ENCODE measurements at places on chromosomes 6 and 20. TPM values are rescaled to one million over a fixed set of nuclear protein-coding genes. Genes with fewer than 3 reads are reported as not detected.

The UBE3D gene
- total RNA-seq: 20.8 TPM

The HLA-DQB1 gene
- total RNA-seq: 11.1 TPM

The VWA7 gene
- 0.81 TPM for total RNA-seq

The FUT9 gene
- total RNA-seq: 1.5 TPM

GRCh38 chr6:6863970-6864639 lies 243.7 kb upstream of the RREB1 start:
- no peak for DNase-seq

DNA sequence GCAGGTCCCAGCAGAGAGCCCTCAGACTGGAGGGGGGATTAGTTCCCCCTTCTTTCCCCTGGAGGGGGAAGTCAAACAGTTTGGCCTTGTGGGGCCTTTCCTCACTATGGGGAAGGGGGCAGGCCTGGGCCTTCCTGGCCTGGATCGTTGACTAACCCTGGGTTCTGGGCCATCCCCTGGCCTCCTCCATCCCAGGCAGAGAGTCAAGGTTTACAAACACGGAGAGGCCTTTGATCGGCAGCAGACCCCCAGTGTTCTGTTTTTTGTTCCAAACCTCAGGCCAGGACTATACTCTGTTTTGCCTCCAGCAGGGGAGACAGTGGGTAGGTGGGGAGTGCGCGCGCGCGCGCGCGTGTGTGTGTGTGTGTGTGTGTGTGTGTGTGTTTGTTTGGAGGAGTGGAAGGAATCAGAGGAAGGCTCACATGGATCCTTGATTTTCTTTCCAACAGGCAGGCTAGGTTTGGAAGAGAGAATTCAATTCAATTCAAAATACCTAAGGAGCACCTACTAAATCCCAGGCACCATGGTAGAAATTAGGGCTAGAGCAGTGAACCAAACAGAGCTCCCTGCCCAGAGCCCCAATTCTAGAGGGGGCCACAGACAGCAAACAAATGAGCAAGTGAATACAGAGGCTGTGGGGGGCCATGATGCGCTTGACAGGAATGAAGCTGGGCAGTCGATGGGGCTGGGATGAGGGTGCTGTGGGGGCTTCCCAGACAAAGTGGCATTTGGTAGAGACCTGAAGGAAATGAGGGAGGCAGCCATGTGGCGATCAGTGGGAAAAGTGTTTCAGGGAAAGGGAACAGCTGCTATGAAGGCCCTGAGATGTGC lies 14.8 kb downstream of the TP53RK start:
- peak; percentile 57 for DNase-seq

DNA sequence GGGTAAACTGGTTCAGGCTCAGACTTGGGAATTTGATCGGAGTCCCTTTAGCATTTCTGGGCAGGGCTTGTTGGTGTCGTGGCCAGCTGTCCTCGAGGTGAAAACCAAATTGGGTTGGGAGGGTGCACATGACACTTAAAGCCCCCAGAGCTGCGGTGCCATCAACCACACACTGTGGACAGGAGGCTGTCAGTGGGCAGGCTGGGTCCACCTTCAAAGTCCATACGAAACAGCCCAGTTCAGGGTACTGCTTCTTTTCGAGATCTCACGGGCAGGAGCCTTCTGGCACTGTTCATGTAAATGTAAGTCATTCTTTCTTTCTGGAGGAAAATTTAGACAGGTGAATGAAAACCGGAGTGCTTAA lies 7.0 kb downstream of the SYNJ2 start:
- DNase-seq: no peak

DNA sequence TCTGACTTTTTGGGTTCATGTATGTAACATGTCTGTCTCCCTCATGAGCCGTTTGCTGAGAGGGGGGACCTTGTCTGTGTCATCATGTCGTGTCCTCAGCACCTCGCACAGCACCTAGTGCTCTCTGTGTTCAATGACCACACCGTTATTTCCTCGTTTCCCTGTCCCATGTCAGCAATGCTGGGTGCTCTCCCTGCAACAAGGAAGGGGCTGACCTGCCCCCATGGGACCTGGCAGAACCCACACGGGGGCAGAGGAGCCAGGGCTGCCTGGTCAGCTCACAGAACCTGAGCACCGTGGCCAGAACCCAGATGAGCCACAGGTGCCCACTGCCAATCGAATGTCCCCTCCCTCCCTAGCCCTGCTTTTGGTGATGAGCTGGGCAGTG lies 7.3 kb downstream of the ADA start:
- DNase-seq: no peak

GRCh38 chr20:39795401-39796272 lies 833.5 kb downstream of the DHX35 start:
- DNase-seq: no peak

Measured in endodermal cell (in vitro differentiated cells).